ENCODE measurements at places on chromosomes 1 and 21.

- DNase-seq: no peak
Observed at GRCh38 chr1:40519517-40519916, 10.9 kb downstream of the EXO5 start.

GRCh38 chr1:198444792-198445191 is 95.7 kb downstream of the ATP6V1G3 start:
- DNase-seq: no peak

- DNase-seq: no peak
Observed at GRCh38 chr21:42265231-42265812, 46.4 kb downstream of the ABCG1 start.

DNA sequence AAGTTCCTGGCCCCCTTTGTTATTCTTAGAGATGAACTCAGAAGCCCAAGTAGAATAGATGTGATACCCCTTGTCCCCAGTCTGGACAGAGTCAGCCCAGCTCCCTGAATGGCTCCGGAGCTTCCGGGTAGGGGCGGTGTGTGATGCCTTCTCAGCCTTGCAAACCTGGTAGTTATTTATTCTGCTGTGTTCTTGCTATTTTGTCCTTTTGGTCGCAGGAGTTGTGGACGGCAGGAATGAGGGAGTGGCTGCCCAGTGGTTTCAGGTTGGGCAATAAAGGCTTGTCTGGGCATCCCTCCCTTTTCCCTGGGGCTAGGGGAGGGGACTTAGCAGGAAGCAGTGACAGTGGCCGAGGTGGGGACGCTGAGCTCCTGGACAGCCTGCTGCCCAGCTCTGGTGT is 2.8 kb downstream of the PTPRU start:
- DNase-seq: no peak

DNA sequence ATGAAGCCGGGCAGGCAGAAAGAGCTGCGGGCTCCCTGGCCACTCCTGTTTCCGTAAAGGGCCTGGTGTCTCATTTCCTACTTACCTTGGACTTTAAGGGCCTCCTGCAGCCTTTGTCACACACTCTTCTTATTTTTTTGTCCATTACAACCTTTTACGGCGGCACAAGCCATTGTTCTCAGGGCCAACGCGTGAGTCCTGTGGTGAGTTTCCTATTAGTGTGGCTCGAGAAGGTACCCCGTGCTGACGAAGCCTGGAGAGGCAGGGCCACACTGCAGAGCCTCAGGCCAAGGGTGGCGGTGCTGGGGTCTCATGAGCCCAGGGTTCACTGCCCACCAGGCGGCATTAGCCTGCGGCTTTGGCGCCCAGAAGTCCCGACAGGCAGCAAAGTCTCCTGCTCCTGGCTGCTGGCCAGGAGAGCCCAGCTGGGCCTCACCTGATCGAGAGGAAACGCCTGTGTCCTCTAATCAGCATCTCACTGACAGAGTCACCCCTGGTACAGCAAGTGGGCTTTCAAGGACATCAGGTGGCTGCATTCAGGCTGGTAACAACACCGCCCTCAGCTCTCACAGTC is 62.0 kb downstream of the SIK1 start:
- DNase-seq: no peak

DNA sequence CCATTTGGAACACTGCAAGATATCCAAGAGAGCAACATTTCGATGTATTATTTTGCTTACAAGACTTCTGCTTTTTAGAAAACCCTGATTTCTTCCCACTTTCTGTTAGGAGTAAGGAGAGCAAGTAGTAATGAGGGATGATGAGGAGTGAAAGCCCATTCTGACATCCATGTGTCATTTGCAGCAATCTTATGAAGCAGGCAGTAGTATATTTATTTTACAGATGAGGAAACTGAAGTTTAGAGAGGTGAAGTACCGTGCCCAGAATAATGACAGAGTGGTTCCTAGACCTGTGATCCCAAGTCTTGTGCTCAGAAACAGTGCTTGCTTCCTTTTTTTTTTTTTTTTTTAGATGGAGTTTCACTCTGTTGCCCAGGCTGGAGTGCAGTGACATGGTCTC is 7.1 kb upstream of the ZSCAN20 start:
- no peak for DNase-seq

DNA sequence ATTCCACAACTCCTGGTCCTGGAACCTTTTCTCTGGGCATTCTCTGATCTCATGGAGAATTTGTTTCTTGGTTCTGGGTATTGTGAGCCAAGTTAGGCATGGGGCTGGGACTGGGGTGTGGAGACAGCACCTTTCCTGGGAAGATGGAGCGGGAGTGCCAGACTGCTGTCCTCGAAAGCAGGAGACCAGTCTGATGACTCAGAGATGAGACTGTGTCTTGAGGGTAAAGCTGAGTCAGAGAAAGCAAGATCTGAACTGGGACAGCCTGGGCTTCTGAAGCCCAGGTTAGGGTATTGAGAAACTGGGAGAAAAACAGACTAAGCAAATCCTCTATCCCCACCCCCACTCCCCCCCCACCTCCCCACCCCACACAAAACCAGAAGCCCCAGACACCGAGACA is 2.2 kb upstream of the KANK4 start:
- no peak for DNase-seq

DNA sequence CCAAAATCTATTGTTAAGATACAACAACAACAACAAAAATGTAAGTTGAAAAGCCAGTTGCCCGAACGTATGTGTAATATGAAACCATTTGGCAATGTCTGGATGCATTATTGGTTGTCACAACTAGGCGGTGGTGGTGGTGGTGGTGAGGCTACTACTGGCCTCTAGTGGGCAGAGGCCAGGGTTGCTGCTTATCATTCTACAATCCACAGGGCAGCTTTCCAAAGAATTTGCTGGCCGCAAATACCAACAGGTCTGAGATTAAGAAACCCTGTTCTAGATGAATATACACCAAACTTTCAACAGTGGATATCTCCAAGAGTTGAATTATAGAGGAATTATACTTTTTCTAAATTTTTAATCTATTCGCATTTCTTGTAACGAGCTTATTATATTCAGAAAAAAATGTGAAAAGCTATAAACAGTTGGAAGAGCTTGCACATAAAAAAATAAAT is 26.8 kb upstream of the ZNF697 start:
- no peak for DNase-seq

DNA sequence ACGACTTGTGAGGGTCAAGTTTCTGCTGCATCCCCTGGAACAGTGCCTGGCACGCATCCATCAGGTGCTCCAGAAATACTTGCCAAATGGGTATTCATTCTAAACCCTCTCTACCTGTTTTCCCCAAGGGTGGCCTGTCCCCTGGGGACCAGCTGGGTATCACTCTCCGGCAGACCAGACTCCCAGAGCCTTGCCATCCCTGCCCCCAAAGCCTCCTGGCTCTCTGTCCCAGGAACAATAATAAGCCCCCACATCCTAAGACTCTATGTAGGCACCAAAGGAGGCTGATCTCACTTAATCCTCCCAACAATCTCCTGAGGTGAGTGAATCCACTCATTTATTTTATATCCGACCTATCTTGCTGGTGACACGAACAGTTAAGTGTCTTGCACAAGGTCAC is 96.7 kb downstream of the MRPL37 start:
- no peak for DNase-seq

- DNase-seq: no peak
Observed at GRCh38 chr1:199780948-199781670, 246.4 kb upstream of the NR5A2 start.

DNA sequence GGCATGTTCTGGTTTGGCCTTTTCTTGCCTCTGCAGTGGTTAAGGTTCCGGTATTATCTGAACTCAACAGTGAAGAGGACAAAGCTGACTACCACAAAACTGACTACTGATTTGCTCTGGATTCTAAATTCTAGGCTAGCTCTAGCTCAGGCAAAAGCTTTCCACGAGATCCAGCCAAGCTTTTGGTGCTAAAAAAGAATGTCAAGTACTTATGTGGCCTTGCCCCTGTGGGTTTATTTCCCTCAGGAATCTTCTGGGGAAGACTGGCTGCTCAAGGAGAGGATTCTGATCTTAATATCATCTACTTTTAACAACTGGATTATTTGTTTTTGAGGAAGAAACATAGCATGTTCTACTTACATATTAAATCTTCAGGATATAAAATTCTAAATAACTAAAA is 26.1 kb upstream of the MTMR11 start:
- DNase-seq: no peak

- no peak for DNase-seq
Observed at GRCh38 chr1:26034504-26035202, 11.3 kb downstream of the SLC30A2 start.

DNA sequence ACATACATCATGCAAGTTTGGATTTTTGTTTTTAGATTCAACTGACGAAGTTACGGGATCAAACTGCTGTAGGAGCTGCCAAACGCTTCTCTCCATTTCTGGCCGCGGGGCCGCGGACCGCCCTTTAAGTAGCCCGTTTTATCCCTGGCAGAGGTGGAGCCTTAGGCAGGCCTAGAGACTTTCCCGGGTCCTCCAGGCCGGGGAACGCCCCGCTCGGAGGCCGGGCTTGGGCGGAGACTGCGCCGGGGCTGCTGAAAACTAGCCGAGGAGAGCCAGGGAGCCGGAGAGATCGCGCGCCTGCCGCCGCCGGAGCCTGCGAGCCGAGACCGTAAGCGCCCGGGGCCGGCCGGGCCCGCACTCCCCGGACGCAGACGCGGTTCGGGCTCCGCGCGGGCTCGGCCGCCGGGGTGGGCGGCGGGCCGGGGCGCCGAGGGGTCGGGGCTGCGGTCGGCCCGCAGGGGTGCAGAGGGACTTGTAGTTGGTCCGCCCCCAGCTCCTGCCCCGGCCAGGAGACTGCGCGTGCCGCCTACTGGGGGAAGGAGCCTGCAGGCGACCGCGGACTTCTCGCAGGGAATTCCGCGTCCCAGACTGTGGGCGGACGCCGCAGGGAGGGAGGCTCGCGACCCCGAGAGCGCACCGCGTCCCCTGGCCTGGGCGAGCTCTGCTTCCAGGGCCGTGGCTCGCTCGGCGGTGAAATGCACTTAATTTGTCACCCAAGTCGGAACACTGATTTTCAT is at the start of gene EPHX1:
Gene EPHX1 (plus strand): TSS at position 283 of the 737 bp plus-strand sequence. CDS start 18,606 bp downstream, outside the sequence.
- DNase-seq: no peak

GRCh38 chr1:17281775-17282181 is 26.2 kb upstream of the PADI4 start:
- DNase-seq: no peak

- DNase-seq: no peak
Observed at GRCh38 chr21:35053356-35054096, 4.4 kb upstream of the RUNX1 start.

GRCh38 chr1:62401034-62401760 is 35.7 kb upstream of the USP1 start:
- no peak for DNase-seq

GRCh38 chr21:44869781-44870747 is 3.4 kb downstream of the PTTG1IP start:
- DNase-seq: no peak

- DNase-seq: no peak
Observed at GRCh38 chr1:224289396-224289795, 40.6 kb downstream of the NVL start.

DNA sequence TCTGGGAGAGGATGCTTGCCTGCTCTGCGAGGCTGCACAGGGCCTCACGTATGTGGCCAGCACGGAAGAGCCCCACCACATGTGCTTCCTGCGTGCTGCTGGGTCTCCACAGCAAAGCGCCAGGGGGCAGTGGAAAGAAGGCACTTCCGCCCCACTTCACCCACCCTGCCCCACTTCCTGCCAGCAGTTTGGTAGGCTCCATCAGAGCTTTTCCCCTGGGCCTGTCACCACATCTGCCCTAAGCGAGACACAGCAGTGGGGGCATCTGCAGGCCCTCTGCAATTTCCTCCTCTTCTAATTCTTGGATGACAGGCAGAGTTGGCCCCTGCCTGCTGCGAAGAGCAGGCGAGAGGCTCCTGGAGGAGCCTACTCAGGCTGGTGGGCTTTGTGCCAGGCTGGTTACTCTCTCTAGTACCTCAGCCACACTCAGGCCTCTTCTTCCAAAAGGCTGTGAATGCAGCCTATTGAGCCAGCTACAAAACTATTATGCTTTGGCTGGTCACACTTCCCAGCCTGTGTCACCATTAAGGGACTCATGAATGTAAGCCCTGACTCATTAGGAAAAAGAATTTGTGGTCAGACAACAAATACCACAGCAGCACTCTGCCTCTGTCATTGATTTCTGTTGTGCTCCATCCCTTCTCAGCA is 25.0 kb downstream of the CD244 start:
- peak; percentile 22 for DNase-seq

DNA sequence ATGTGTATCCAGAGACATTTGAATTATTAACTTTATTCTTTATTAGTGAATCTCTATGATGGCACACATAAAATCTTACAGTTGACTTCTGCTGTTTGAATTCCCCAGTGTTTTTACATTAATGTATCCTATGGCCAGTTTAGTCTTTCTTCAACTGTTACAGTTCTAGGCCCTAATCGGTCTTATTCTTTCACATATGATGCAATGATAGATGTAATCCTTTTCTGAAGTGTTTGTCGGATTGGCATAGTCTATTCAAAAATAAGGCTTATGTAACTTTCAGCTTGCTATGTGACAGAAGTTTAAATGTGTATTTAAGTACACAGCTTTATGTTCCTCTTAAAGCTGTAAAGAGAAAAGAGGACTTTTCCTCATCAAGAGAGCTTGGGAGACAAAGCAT is 26.4 kb upstream of the KIAA1614 start:
- no peak for DNase-seq

DNA sequence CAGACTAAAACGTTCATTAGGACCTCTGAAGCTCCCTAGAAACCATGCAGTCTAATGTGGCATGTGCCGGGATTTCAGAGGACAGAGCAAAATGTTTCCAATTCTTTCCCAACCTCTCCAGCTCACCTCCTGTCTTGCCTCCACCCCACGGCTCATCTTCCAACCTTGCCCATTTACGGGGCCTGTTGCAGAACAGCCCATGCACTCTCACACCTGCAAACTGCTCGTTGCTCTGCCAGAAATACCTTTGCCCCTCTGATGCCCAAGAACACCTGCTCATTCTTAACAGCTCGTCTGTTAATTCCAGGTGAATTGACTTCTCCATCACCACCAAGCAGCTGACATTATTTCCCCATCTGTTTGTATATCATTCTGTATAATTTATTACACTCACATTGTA is 53.9 kb upstream of the LBR start:
- DNase-seq: no peak

- DNase-seq: no peak
Observed at GRCh38 chr21:46023555-46023954, 42.0 kb downstream of the COL6A1 start.

- DNase-seq: no peak
Observed at GRCh38 chr1:154608397-154609270, 648 bp upstream of the ADAR start.

GRCh38 chr1:85450832-85451231 is 14.1 kb downstream of the DDAH1 start:
- no peak for DNase-seq

- no peak for DNase-seq
Observed at GRCh38 chr1:226217273-226217672, 6.2 kb upstream of the MIXL1 start.

GRCh38 chr21:39644062-39644560 is 31.4 kb downstream of the B3GALT5 start:
- no peak for DNase-seq

- DNase-seq: no peak
Observed at GRCh38 chr1:243605604-243606003, 244.4 kb downstream of the AKT3 start.

GRCh38 chr21:42479582-42479981 is 16.4 kb downstream of the RSPH1 start:
- DNase-seq: no peak

GRCh38 chr1:30028283-30028682 is 695.1 kb downstream of the MATN1 start:
- DNase-seq: no peak

Measured in activated naive CD4-positive, alpha-beta T cell (primary cell).